ENCODE measurements at places on chromosomes 12 and 14.

GRCh38 chr12:52125476-52125900, 46.0 kb downstream of the SMIM41 start:
- peak; percentile 56 for DNase-seq

DNA sequence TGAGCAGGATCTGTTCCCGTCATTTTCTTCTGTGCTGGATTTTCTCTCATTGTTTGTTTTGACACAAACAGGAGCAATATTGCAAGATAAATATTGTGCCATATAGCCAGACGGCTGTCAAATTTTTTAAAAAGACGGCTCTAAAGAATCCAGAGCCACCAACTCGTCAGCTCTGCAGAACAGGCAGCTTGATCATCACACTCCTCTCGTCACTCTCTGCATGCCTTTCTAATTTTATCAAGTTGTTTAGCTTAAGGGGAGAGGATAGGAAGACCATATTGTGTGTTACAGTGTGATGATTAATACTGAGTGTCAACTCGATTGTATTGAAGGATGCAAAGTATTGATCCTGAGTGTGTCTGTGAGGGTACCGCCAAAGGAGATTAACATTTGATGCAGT, 562.8 kb downstream of the GALC start:
- DNase-seq, result no peak

- no peak for DNase-seq
These were observed 27.1 kb upstream of the PTGR2 start for GRCh38 chr14:73824536-73824935.

DNA sequence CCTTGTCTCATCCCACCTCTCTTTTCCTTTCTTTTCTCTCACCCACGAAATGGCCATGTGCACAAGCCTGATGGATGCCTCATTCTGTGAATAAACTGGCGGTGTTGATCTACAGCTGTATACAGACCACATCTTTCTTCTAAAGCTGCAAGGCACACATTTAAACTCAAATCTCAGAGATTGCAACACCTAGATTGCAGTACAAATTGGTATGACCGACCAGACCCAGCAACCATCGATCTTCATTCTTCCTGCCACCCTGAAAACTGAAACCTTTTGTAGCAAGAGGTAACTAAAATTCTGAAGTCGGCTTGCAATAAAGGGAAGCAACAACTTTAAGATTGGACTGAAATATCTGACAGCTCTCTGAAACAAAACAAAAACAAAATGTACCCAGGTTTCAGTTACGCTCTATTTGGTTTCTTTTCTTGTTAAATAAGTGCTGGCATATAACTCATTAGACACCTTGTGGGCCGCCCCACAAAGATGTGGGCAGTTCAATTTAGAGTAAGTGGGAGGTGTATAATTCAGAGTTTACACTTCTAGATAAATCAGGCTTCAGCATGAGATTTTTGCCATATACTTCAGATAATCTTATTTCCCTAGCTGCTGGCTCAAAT, 390.0 kb upstream of the NOVA1 start:
- no peak for DNase-seq
